ENCODE measurements at places on chromosomes 5 and 9.
A peak's percentile ranks its signal among the peaks of the same experiment; 100 is the strongest.

- peak; percentile 42 for DNase-seq
Measured at GRCh38 chr9:4048441-4048840, 251.4 kb downstream of the GLIS3 start.

- DNase-seq: no peak
Measured at GRCh38 chr5:175856408-175857100, 14.8 kb upstream of the CPLX2 start.

GRCh38 chr9:36056896-36057295 is 20.2 kb downstream of the RECK start:
- no peak for DNase-seq

DNA sequence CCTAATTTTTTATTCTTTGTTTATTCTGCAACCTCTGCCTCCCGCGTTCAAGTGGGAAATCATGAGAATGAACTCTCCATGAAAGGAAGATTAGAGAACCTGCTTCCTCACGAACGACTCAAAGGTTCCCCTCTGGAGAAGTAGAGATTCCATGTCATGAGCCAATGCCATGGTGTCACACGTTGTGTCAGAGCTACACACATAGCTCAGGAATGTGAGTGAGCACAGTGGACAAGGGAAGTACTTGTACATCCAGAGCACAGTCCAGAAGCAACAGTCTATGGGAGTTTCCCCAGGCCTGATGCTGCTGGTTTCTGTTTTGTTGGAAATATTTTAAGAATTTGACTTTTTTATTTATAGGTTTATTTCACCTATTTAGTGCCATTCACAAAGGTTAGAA is 26.8 kb upstream of the PPP2CA start:
- no peak for DNase-seq

DNA sequence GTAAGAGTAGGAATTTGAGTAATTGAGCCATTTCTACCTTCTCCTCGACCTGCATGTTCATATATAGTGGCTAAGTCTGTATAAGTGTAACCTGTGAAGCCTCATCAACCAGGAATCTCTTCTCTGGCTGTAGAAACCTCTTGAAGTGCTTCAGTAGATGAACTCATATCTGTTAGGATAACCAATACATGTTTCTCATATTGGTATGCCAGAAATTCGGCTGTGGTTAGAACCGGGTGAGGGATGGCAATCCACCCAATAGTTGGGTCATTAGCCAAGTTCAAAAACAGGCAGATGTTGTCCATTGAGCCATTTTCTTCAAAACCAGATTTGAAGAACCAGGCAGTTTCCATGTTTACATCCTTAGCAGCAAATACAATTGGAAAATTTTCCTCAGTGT is 28.9 kb upstream of the GSN start:
- no peak for DNase-seq

- no peak for DNase-seq
Measured at GRCh38 chr5:151062405-151063141, 18.3 kb downstream of the TNIP1 start.

DNA sequence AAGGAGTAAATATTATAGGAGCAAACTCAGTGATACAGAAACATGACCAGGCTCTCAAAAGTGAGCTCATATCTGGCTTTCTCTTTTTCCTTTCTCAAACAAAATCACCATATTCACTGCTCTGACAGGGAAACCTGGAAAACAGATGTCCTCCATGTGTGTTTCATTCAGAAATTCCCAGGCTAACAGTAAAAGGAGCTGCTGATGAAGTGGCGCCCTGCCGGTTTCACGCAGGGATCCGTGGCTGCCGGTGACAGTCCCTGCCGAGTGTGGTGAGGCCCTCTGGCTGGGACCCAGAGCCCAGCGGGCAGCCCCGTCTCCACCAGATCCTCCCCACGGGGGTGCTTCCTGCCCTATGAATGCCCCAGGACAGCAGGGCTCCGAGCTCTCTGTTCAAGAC is 208.1 kb downstream of the GNA14 start:
- DNase-seq: peak; percentile 74

- DNase-seq: no peak
Measured at GRCh38 chr9:97853844-97854695, 1.0 kb downstream of the FOXE1 start.

- no peak for DNase-seq
Measured at GRCh38 chr5:59593439-59594007, 300.0 kb downstream of the PDE4D start.

- no peak for DNase-seq
Measured at GRCh38 chr5:125257057-125257972, 510.9 kb upstream of the ZNF608 start.

- DNase-seq: no peak
Measured at GRCh38 chr5:133401731-133402347, 210.5 kb downstream of the FSTL4 start.

GRCh38 chr9:3235497-3235896 is 290.3 kb downstream of the RFX3 start:
- no peak for DNase-seq

- DNase-seq: no peak
Measured at GRCh38 chr5:151026679-151027078, 6.3 kb downstream of the GPX3 start.

GRCh38 chr5:36360307-36360706 is 58.6 kb upstream of the RANBP3L start:
- DNase-seq: no peak

- no peak for DNase-seq
Measured at GRCh38 chr5:19496056-19496455, 491.9 kb downstream of the CDH18 start.

- no peak for DNase-seq
Measured at GRCh38 chr9:135201711-135202110, 114.2 kb downstream of the OLFM1 start.

Data from HFF-Myc (cell line).